ENCODE measurements at places on chromosomes 4 and X.

DNA sequence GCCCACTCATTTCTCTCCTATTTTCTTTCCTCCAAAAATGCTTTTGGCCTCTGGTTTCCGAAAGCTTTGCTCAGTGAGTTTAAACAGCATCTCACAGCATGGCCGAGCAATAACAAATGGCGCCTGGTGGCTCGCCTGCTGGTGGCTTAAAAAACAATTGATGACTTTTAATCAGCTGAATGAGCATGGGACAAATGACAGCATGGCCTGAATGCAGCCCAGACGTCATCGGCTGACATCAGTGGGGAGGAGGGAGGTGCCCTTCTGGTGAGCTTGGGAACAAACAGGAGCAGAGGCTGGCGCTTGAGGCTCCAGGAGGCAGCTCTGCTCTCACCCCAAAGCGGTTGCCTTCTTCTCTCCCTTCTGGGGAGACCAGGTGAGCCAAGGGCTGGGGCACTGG is 286.4 kb downstream of the BCOR start:
- no peak for DNase-seq

- no peak for DNase-seq
Measured at GRCh38 chr4:113582737-113583136, 178.8 kb downstream of the CAMK2D start.

DNA sequence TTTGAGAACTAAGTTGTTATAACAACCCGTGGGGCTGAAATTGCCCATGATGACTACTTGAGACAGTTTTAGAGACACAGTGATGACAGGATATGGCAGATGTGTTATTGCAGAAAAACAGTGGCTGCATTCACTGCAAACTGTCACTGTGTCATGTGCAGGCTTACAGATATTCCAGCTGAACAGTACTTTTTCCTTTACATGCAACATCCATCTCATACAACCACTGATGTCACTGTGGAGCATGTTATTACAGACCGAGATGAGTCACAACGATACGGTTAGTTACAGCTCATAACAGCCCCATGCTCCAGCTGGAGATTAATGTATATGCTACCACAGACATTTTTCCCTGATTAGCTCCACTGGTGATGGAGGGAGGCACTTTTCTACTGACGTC is 207.4 kb downstream of the TMA16 start:
- DNase-seq = no peak

DNA sequence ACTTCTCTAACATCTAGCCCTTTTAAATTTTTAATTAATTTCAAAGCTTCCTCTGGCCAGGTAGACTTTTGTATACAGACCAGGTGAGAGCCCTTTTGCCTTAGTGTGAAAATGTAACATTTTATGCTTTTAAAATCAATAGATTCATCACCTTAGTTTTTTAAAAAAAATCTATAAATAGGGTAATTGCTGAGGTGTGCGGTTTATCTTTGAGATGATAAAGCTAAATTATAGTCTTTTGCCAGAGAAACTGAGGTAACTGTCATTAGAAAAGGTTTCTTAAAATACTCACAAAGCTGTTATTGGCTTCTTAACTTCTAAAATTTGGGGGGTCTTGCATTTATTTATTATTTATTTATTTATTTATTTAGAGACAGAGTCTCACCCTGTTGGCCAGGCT is 62.9 kb downstream of the NELFA start:
- DNase-seq = no peak

- DNase-seq = no peak
Measured at GRCh38 chr4:6452897-6453687, 19.3 kb downstream of the PPP2R2C start.

DNA sequence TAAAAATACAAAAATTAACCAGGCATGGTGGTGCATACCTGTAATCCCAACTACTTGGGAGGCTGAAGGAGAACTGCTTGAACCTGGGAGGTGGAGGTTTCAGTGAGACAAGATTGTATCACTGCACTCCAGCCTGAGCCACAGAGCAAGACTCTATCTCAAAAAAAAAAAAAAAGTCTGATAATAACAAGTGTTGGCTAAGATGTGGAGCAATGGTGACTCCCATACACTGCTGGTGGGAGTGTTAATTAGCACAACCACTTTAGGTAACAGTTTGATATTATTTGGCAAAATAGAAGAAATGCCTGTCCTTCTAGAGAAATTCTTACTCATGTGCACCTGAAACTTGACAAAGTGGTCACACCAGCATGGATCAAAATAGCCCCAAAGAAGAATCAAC is 106.2 kb upstream of the SLC34A2 start:
- DNase-seq = no peak

- no peak for DNase-seq
Measured at GRCh38 chr4:95546221-95546620, 2.6 kb downstream of the UNC5C start.

DNA sequence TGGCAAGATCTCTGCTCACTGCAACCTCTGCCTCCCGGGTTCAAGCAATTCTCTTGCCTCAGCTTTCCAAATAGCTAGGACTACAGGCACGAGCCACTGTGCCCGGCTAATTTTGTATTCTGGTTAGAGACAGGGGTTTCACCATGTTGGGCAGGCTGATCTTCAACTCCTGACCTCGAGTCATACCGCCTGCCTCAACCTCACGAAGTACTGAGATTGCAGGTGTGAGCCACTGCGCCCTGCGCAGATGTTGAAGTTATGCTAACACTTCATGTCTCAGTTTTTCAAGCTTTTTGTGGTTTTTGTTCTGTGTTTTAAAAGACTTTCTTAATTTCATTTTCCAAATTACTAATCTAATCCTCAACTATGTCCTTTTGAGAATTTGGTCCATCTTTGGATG is 154.4 kb upstream of the TLL1 start:
- no peak for DNase-seq

GRCh38 chrX:109440475-109440874 is 41.4 kb downstream of the GUCY2F start:
- no peak for DNase-seq

DNA sequence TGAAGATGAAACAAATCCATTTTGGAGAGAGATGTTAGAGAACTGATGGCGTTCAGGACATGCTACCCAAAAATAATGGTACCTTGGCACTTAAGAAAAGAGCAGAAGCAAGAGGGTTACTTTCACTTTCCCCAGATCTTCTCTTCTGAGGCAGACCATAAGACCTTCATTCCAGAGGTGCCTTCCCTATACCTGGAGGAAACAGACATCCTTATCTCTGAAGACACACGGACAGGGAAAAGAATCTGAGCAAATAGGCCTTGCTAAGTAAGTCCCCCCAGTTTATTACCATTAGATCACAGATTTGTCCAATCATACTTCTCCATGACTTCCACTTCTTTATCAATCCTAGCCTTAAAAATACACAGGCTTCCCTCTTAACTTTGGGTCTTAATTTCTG is 2.0 kb upstream of the FGF2 start:
- no peak for DNase-seq

GRCh38 chr4:8722556-8722955 is 130.0 kb downstream of the CPZ start:
- no peak for DNase-seq

- DNase-seq = no peak
Measured at GRCh38 chr4:53813998-53814397, 222.7 kb upstream of the LNX1 start.

GRCh38 chr4:147960971-147961370 is 229.1 kb downstream of the ARHGAP10 start:
- DNase-seq = no peak

DNA sequence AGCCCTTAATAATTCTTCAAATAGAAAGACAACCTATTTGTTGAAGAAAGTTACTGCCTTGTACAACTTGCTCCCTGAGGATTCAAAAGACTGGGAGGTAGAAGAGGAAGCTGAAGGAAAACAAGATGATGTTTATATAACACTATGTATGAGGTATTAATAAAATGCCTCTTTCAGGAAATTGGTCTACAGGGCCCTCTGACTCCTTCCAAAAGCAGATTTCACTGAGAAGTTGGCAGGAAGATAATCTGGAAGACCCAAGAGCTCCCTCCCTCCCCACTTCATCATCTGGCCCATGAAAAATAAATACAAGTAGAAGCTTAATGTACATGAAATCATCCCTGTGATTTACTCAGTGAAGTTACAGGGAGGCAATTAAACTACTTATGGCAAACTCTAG is 107.5 kb upstream of the MAGEC2 start:
- DNase-seq = no peak

- no peak for DNase-seq
Measured at GRCh38 chrX:110541266-110541665, 182.6 kb downstream of the RTL9 start.

- DNase-seq = no peak
Measured at GRCh38 chr4:7823416-7823824, 116.2 kb downstream of the AFAP1 start.

DNA sequence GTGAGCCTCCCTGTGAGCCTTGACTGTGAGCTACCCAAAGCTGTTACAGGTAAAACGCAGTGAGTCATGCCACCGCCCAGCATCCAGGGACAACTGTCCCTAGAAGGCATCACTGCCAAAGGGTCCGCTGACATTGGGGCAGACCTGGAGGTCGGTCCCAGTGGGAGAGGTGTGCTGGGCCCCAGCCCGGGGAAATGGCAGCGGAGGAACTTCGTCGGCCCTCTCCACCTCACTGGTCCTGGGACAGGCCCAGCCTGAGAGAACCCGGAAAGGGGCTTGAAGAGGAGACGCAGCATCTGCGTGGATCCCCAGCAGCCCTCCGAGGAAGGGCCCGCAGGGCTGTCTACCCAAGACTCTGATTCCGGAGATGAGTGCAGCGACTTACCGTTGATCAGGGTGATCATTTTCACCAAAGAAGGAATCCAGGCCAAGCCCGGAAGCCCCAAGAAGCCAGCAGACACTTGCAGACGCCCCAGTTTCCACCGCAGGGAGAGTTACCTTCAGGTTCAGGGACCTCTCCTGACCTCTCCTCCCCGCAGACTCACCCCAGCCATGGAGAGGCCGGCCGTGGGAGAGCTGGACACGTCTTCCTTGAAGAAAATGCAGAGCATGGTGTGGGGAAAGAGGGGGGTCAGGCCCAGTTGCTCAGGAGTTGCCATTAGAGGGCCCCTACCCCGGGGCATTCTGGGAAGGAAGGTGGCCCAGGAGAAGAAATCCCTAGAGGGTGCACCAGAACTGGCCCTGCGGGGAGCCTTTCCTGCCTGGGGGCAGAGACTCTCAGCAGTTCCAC is 51.2 kb downstream of the CXorf49B start:
- DNase-seq = no peak

GRCh38 chr4:80008351-80008750 is 64.7 kb downstream of the ANTXR2 start:
- no peak for DNase-seq

DNA sequence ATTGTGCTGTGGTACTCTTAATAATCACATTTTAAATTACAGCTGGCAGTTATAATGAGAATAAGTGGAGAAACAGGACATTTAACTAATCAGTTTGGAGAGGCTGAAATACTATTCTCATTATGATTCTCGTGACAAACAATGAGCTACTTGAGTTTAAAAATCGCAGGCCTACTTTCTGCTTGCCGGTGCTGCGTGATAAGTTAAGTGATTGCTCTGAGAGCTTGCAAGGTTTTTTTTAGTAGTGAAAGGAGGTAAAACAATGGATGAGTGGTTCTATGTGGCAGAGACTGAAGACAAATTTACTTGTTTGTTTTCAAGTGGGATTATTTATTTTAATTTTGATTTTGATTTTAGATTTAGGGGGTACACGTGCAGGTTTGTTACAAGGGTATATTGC is 114.0 kb downstream of the RAPGEF2 start:
- no peak for DNase-seq

DNA sequence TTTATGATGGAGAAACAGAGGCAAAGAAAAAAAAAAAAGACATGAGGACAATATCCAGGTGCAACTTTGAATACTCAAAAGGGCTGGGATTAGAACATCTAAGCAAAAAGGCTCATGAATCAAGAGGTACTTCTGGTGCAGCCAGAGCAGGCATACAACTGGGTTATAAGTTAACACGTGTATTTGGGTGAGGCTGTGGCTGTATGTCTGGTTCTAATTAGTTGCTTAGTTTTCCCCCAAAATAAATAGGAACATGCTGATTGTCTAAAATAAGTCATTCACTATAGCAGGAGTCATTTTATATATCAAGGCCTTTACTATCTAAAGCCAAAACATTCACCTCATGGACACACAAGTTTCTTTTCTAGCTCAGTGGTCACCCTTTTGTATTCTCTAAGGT is 20.2 kb downstream of the NHS start:
- DNase-seq = no peak

DNA sequence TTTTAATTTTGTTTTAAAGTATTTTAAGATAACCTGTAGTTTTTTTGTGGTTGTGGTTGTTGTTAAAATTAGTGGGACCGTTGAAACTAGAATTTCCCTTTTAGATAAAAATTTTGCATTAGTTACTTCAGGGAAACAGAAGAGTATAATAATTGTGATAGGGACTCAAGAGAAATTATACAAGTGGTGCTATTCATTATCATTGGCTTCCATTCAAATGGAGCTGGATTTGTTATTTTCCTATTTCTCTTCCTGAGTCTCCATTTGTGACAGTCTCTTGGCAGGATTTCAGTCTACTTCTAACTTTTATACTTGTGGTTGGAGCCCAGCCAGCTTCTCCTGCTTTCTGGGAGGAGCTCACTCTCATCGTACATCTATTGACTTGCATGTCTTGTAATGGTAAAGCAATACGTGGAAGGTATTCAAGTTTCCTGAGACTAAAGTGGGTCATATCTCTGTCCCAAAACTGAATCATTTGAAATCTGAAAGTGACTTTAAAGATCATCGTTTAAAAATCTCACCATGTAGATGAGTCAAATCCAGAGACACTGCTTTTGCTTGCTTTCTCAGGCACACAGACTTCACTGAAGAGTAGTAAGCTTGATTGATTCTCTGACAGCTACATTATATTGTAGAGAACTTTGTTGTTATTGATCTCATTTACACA is 155.8 kb downstream of the RPA4 start:
- no peak for DNase-seq

- DNase-seq = no peak
Measured at GRCh38 chr4:26931451-26931850, 70.8 kb downstream of the STIM2 start.

DNA sequence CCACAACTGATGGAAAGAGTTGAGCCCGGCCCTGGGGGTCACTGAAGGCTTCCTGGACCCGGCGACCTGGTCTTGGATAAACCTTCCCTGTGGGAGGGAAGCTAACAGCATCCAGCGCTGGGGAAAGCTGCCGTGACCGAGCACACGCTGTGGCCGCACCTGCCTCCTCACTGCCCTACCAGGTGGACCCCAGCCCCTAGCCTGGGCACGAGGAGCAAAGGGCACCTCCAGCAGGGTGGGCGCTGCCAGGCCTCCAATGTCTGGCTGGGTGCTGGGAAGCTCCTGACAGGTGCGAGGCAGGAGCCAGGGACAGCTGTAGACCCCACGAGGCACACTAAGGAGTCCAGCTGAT is 7.9 kb downstream of the TADA2B start:
- DNase-seq = no peak

- no peak for DNase-seq
Measured at GRCh38 chr4:114998316-114998715, 115.1 kb downstream of the NDST4 start.

- no peak for DNase-seq
Measured at GRCh38 chrX:141405853-141406492, 163.7 kb upstream of the SPANXC start.

DNA sequence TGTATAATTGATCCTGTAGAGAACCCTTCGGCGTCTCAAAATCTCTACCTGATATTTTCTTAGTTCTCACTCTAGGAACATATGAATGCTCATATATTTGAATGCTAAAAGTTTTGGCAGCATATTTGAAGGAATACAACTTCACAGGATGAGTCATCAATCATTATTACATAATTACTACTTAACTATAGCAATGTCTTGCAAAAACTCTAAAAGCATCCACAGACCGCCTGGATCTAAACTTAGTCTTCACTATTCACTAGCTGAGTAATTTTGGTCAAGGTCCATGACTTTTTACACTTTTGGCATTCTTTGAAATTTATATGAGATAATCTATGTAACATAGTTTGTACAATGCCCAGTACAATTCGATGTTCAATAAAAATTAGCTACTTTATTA is 194.7 kb downstream of the DTHD1 start:
- DNase-seq = no peak
